ENCODE measurements at places on chromosomes 6 and 20.

DNA sequence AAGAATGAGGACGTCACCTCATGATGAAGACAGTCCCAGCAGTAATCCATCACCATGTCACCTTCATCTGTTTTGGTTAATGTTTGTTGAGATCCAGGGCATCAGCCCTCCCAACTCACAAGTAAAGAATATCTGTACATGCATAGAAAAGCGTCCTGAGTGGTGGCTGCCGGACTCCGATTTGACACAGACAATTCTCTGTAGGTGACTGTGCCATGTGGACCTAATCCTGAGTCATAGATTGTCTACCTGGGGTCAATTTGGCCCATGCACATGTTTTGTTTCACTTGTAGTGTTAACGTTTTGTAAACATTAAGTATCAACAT is 168.4 kb upstream of the UST start:
- no peak for DNase-seq

DNA sequence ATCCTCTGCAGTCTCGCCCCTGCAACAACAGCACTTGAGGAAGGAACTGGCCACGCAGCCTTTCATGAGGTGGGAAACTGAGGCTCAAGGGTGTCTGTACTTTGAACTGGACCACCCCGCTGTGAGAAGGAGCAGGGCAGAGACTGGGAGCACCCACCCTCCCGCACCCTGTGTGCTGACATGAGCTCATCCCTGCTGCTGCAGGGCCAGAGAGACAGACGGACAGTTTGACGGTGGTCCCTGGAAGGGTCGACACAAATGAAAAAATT is 16.9 kb upstream of the MRGBP start:
- no peak for DNase-seq

DNA sequence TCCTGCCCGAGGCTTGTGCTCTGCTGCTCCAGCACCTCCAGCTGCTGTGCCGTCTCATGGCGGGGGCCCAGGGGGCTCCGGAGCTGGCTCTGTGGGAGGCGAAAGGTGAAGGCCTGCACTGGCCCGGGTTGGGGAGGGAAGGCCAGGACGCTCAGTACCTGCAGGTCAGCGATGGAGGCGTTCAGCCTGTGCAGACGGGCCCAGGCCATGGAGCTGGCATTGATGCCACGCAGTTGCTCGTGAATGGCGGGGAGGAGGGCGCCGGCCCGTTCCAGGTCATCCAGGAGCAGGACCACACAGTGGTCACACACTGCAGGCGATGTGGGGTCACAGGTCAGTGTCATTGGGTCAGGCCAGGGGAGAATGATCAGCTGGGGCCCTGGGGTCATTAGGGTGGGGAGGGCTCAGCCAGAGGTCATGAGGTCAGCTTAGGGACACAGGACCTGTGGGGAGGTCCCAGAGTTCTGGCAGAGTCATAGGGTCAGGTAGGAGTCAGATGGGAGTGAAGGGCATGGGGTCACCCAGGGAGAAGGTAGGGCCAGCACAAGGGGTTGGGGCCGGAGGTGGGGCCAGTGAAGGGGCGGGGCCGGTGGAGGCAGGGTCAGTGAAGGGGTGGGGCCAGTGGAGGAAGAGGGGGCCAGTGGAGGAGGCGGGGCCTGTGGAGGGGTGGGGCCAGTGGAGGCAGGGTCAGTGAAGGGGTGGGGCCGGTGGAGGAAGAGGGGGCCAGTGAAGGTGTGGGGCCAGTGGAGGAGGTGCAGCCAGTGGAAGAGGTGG is 18.0 kb downstream of the ADRM1 start:
- no peak for DNase-seq

DNA sequence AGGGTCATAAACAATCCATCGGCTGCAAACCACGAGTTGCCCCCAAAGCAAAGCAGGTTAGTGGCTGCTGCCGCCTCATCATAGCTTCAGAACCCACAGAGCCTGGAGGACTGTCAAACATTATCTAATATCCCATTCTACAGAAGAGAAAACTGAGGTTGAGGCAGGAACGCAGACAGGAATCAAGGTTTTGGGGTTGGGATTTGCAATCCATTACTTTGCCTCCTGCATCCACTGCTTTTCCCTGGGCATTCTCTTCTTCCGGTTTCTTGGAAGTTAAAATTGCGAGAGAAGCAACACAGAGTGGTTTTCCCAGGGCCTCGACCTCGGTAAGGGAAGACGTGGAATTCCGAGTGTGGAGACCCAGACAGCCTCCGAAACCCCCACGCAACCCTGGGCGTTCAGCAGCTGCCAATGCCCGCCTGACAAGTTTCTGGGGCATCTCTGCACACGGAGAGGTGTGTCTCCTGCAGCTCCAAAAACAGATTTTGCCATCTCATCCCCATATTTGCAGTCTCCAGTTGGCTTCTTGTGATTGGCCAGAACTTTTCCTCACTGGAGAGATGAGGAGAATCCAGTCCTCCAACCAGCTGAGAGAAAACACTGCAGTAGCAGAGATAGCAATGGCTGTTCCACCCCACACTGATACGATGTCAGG is 45.5 kb upstream of the SNAP25 start:
- DNase-seq = no peak

- DNase-seq = no peak
Observed at GRCh38 chr6:4606016-4606415, 170.2 kb upstream of the CDYL start.

DNA sequence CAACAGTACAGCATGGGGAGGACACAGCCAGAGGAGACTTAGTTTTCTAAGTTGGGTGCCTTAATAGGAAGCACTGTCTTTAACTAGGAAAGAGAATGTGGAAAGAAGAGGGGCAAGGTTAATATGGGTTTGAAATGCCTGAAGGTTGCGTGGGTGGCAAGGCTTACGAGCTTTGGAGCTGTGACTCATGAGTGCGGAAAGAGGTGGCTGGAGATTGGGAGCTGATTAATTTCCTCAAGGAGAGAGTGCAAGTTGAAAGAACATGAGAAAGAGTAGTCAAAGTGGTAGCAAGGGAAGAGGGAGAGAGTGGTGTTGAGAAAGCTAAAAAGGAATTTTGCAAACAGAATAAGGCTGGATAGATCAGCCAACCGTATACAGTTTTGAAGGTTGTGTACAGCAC is 315.1 kb upstream of the PRND start:
- peak; percentile 28 for DNase-seq

DNA sequence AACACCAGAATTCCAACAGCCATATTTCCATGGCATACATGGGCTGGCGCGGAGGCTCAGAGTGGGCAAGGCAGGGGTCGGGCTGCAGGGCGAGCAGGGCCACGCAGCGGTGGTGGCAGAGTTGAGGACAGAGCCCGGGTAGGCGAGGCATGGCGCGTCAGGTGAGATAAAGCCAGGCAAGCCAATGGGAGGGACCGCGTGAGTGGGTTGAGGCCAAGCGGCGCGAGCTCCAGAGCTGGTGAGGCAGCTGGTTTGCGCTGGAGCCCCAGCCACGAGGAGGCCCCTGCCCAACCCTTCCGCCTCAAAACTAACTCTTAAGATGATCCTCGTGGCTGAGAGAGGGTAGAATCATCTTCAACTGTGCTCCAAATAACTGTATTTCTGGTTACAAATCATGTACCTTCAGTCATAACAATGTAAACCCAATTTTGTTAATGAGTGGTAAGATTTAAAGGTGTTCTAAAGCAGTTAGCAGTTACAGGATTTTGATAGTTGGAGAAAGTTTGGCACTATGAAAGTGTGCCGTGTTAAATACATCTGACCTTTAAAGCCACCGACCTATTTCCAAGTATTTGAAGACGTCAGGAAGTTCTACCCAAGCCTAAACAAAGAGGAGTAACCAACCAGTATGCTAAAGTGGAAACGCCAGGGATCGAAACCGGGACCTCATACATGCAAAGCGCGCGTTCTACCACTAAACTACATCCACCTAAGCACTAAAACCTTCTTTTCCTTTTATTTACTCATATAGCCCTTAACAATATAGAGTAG is 107.9 kb downstream of the GPX5 start:
- no peak for DNase-seq

GRCh38 chr20:16363506-16364319 is 209.5 kb downstream of the KIF16B start:
- no peak for DNase-seq

DNA sequence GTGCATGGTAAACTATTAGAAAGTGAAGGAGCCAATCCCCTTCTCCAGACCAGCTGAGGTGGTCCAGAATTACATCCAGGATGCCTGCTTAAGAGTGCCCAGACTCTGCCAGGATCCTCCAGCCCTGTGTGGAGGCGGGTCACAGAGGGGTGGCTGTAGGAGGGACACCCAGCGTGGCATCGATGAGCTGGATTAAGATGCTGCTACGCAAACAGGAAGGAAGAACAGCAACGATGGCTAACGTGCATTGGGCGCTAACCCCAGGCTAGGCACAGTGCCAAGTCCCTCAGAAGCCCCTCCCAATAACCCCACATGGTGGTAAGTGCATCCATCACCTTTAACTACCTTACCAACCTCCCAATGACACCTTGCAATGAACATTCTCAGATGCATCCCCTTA is 63.9 kb upstream of the MRPS10 start:
- DNase-seq = no peak

DNA sequence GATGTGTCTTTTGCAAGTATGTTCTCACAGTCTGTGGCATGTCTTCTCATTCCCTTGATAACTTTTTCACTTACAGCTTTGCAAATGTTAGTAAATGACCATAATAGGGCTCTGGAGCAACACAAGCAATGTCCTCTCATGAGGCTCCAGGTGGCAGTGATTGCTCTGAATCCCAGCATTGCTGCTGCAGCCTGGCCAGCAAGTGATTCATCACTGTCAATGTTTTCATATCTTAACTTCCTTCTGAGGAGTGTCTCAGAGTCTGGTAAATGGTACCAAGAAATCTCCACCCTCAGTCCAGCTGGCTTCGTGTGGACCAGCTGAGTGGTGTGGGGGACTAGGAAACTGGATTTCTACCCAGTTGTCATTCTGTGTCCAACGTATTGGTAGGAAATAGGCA is 139.6 kb downstream of the MYLK4 start:
- DNase-seq = peak; percentile 23

DNA sequence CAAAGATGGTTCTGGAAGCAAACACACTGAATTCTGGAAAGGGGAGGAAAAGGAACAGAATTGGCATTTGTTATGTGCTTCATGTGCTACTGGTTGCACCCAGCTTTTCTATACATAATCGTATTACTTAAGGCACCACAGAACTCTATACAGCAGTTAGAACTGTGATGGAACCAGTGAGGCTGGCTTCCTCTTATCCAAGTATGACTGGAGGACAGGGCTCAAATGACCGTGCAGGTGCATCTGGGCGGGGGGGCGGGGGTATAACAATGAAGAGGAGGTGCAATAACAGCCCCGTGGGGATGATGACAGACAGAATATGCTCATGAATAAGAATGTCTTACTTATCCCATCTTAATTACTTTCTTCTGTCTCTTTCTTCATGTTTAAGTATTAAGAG is 144.2 kb downstream of the BTBD9 start:
- no peak for DNase-seq

DNA sequence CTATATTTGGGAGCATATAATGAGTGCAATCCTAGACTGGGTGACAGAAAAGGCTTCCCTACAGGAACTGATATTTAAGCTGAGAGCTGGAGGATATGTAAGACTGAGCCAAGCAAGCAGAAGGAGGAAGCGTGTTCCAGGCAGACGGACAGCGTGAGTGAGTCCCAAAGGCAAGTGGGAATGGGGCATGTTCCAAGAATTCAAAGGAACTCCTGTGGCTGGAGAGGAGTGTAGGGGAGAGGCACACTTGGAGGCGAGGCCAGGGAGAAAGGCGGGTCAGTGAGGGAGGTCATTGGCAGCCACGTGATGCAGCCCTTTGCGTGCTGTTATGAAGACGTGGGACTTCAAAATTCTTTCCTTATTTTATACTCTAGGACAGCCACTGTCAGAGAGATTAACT is 27.9 kb upstream of the SGK1 start:
- DNase-seq = no peak

DNA sequence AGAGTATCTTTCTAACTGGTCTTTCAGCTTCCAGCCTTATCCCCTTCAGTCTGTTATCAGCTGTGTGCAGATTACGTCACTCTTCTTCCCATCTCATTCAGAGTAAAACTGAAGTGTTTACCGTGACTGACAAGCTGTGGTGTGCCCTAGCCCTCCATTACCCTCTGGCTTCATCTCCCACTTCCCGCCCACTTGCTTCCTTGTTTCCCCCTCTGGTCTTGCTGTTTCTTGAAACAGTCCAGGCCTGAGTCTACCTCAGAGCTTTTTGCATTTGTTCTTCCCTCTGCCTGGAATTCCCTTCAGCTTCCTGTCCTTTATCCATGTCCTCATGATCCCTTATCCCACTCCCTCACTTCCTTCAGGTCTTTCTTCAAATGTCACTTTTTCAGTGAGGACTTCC is 66.9 kb downstream of the CARMIL1 start:
- DNase-seq = no peak

DNA sequence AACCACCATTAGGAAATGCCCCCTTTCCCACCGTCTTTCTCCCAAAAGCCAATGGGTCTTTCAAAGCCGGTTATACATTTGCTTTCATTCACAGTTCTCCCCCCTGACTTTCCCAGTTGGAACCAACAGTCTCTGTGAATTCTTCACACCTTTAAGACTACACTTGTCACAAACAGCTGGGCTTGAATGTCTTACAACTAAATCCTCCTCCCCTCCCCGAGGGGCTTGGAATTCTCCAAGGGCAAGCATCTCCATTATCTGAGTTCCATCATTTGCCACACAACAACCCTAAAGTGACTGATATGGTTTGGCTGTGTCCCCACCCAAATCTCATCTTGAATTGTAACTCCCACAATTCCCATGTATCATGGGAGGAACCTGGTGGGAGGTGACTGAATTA is 12.9 kb downstream of the ZFP64 start:
- no peak for DNase-seq

- no peak for DNase-seq
Observed at GRCh38 chr6:16404456-16404855, 166.1 kb downstream of the GMPR start.

- no peak for DNase-seq
Observed at GRCh38 chr6:106939848-106940247, 34.7 kb downstream of the CD24 start.

- DNase-seq = no peak
Observed at GRCh38 chr6:92114797-92115196, 1304.6 kb downstream of the EPHA7 start.

DNA sequence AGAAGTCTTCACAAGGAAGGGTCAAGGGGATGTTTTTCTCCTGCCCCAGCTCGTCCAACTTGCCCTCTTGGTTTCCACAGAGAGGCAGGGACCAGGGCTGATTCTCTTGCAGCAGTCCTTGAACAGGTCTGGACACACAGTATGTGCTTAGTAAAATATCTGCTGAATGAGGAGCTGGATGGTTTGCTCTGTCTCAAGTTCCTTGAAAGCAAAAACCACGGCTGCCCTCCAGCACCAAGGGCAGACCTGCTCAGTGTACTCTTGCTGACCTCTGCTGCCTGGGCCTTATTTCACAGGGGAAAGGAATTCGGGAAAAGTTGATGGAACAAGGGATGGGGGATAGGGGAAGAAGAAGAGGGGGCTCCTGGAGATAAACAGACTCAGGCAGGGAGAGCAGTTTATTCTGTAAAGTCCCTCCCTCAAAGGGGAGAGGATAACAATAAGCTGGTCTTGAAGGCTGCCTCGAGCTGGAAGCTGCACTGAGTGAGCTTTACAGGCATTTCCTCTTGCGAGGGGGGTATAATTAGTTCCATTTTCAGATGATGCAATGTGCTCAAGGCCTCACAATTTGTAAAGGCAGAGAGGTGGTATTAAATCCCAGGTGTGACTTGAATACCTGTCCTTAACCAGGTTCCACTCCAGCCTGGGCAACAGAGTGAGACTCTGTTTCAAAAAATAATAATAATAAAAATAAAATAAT is 10.3 kb downstream of the KCNK5 start:
- DNase-seq = no peak

All from fibroblast of the conjunctiva (primary cell).